Skeletal muscle cell (primary cell): ENCODE measurements at places on chromosomes 2 and 18.

DNA sequence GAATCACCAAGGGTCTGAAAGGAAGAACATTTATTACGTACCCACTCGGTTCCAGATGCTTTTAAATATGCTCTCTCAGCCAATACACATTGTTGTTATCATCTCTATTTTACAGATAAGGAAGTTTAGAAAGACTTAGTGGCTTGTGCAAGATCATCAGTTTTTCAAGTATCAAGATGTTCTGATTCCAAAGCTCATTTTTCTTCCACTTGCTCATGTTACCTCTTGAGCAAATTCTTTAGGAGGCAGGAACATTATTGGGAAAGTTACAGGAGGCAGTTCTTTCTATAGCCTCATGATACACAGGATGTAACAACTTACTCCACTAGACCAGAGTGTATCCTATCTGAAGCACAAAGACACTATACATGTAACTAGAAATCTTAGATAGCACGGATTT is 65.0 kb upstream of the MMADHC start:
- DNase-seq = no peak

DNA sequence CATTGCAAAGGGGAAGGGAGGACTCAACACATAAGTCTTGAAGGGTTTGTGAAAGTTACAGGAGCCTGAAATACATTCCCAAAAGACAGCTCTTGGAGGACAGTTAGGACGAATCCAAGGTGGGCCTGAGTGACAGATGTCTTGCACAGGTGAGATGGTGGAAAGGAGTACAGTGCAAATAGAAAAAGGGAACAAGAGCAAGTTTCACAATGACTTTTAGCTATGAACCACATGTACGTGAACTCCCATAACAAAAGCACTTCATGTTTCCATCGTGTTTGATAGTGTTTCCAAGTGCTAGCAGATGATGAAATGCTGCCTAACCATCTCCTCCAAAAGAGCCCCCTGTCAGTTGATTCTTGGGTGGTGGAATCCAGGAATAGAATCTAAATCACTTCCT is 1.8 kb downstream of the IL18RAP start:
- no peak for DNase-seq

DNA sequence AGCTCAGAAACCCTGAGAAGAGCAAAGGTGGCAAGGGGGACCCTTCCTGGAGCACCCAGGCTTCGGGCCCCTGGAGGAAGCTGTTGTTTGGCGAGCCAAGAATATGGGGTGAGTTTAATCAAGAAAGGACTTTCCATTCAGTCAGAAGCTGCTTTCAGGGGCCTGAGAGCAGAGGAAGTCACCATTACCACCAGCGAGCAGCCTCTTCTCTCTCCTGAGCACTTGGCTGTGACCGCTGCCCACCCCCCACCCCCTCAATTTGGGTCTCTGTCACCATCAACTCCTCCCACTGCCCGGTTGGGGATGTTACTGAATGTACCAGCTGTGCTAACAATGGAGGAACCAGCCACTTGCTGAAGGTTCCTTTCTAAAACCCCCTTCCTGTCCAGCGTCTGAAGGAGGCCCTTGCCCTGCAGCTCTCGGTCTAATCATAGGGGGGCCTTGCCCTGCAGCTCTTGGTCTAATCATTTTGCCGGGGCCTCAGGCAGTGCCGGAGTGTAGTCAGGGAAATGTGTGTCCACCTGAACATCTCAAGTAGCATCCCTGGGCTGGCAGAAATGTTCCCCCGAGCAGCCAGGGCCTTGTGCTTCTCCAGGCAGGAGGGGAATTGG is 943 bp downstream of the INPP5D start:
- DNase-seq = no peak

DNA sequence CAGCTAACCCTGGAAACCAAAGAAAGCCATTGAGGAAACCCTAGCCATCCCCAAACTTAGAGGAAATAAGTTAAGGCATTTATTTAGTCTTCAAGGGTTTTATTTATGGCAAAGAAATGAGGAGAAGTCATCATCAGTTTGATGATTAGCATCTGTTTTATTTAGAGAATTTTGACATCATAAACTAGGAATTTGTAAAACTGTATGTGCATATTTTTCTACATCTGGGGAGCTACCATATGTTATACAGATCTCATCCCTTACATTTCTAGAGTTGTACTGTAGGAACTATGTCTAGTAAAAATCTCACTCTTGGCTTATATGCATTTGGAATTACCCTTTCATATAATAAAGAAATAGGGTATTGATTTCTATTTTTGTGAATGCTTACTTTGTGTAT is 48.7 kb downstream of the FMNL2 start:
- DNase-seq = no peak

DNA sequence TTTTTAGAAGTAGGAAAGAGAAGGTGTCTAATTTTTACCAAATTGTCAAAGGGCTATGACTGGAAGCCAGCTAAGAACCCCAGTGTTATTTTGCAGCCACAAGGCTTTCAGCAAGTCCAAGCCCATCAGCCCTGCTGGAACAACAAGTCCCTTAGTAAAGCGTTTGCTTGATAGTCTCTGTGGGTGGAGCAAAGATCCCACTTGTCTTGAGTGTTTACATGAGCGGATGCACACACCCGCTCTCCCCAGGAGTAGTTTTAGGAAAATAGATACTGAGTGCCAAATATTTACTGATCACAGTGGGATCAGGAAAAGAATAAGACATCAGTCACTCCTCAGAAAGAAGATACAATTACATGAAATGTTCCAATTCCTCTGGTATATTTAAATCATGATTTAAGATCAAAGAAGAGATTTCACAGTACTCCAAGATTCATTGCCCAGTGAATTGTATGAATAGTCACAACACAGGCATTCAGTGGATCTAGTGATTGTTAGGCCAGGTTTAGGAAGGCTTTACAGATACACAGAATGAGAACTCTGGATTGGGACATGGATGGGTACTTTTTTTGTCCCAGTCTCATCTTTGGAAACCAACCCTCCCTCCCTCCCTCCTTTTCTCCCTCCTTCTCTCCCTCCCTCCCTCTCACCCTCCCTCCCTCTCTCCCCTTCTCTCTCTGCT is 514.9 kb downstream of the PTPRM start:
- no peak for DNase-seq

- DNase-seq = no peak
Measured at GRCh38 chr2:232390661-232391060, 12.1 kb downstream of the ALPP start.

GRCh38 chr2:10183146-10183675 is 60.7 kb downstream of the RRM2 start:
- DNase-seq = no peak

- DNase-seq = no peak
Measured at GRCh38 chr18:23967321-23968089, 47.0 kb upstream of the TTC39C start.

DNA sequence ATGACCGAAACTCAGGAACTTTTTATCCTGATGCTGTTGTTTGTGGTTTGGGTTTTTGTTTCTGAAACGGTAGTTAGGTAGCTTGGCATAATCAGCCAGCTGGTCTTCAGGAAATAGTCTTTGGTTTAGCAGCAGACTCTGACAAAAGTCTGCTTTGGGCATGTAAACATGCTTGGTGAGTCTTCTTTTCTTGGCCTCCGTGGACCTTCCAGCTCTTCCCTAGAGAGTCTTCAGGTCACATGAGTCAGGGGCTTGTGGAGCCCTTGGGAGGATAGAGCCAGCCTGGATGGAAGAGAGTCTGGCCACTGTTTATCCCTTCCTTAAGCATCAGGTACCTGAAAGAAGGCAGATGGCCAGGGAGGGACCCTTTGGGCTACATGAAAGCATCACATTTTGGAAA is 154.5 kb downstream of the MGAT5 start:
- no peak for DNase-seq

GRCh38 chr2:127283275-127283674 is 10.7 kb downstream of the ERCC3 start:
- DNase-seq = no peak

GRCh38 chr2:52779446-52779845 is 988.2 kb upstream of the CHAC2 start:
- no peak for DNase-seq

GRCh38 chr2:221911890-221912289 is 339.8 kb upstream of the EPHA4 start:
- no peak for DNase-seq

- DNase-seq = no peak
Measured at GRCh38 chr2:227472265-227473121, 537 bp downstream of the AGFG1 start.

DNA sequence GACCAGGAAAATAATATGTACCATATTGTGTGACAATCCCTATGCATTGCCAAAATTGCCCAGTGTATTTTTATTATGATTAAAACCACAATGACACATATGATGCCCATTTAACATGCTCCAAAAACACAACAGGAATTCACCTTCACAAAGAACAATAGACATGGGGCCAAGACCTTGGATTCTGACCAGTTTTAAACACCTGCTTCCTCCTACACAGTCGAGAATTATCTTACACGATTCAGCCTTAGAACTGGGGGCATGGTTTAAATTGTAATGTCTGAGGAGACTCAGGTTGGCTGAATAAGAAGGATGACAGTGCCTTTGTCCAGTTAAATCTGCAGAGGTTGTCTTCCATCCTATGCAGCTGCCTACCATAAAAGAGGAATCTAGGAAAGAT is 212.7 kb downstream of the PLCL1 start:
- DNase-seq = no peak

DNA sequence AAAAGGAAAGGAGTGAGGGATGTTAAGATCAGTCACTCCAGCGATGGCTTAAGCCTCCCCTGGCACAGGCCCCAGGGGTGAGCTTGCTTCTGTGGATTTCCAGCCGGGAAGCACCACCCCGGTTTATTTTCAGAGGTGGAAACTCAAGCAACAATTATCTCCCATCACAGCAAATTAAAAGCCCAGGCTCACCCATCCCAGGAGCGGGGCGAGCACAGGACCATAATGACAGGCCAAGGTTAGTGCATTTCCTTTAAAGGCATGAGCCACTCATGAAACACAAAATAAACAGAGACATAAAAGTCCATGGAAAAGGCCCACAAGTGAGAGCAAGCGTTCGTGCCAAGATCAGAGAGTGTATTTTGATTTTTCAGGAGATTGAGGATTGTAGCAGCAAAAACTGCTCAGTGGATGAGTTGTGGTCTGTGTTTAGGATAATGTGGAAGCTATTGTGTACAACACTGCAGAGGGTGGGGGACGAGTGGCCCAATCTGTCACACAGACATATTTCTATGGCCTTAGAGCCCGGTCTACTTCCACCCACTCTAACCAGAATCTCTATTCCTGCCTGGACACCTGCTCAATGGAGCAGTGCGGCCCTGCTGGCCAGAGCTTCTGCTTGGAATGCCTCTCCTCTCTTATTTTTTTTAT is 111.4 kb upstream of the CDC42EP3 start:
- DNase-seq = no peak

- DNase-seq = no peak
Measured at GRCh38 chr2:238995634-238996033, 147.7 kb downstream of the TWIST2 start.

- DNase-seq = no peak
Measured at GRCh38 chr2:86648681-86649080, 25.0 kb upstream of the RNF103 start.

GRCh38 chr2:186427970-186428369 is 58.1 kb upstream of the ZC3H15 start:
- no peak for DNase-seq

DNA sequence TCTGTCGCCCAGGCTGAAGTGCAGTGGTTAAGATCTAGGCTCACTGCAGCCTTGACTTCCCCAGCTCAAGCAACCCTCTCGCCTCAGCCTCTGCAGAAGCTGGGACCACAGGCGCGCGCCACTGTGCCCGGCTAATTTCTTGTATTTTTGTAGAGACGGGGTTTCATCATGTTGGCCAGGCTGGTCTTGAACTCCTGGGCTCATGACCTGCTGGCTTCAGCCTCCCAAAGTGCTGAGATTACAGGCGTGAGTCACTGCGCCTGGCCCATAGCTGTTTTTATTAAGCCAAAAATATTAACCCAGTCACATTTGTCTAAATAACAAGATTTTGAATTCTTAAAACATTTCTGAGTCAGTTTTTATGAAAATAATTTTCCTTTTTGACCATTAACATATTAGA is 6.3 kb upstream of the SFT2D3 start:
- DNase-seq = no peak

DNA sequence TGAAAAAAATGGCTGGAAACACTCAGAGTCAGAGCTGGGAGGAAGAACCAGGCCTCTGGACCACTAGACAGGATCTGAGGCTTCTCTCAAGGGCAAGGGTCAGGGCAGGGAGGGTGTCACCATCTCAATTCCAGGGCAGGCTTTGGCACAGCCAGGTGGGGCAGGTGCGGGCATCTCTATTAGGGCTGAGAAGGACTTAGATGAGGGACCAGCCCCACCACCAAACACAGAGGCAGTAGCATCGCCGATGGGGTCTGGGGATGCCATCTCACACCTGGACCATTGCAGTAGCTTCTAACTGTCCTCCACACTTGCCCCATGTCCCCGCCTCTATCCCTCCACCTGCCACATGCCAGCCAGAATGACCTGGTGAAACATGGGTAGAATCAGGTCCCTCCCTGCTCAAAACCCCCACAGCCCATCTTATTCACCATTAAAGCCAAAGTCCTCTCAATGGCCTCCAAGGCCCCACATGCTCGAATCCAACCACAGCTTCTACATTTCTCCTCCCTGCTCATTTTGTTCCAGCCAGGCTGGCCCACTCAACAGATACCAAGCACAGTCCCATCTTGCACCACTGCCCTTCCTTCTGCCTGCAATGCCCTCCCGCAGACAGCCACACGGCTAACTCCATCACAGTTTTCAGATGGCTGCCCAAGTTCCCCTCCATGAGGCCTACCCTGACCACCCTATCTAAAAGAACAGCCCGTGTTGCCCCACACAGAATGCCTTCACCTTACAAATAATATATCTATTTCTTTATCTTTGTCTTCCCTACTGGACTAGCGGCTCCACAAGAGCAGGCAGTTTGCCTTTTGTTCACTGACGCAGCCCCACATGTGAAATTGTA is 177.4 kb downstream of the SMAD2 start:
- DNase-seq = no peak

- no peak for DNase-seq
Measured at GRCh38 chr2:182103526-182103925, 117.9 kb downstream of the PPP1R1C start.

DNA sequence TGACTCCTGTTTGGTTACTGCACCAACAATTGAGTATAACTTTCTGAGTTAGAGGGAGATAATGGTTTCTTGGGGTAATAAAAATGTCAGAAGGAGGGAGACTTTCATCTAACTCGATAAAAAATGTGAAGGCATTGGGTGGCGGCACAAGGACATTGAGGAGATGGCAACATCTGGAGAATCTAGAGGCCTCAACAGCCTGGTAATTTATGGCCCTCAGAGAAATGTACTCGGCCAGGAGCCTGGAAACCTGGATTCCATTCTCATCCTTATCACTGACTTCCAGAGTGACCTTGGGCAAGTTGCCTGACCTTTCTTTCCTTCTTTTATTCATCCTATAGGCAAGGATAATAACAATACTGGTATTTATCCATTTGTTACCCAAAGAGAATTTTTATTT is 173.5 kb upstream of the MEX3C start:
- no peak for DNase-seq
